NCI-H1436 treated with DMSO at 0.1 percent for 48 hours (cell line): ENCODE measurements at places on chromosomes 13 and 19.

DNA sequence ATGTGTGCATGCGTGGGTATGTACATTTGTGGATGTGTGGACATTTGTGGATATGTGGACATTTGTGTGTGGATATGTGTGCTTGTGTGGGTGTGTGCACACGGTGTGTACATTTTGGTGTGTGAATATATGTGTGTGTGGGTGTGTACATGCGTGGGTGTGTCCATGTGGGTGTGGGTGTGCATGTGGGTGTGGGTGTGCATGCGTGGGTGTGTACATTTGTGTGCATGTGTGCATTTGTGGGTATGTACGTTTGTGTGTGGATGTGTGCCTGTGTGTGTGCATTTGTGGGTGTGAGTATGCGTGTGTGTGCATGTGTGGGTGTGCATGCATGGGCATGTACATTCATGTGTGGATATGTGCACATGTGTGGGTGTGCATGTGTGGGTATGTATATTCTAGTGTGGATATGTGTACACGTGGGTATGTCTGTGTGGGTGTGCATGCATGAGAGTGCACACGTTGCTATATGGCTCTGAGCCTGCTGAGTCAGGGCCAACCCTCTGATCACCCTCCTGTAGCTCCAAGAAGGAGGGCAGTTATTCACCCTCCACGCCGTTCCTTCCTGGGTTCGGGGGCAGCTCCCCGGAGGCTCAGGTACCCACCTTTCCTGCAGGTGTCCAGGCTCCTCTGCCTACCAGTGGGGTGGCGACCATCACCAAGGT lies 20.3 kb downstream of the COMP start:
- no peak for DNase-seq

DNA sequence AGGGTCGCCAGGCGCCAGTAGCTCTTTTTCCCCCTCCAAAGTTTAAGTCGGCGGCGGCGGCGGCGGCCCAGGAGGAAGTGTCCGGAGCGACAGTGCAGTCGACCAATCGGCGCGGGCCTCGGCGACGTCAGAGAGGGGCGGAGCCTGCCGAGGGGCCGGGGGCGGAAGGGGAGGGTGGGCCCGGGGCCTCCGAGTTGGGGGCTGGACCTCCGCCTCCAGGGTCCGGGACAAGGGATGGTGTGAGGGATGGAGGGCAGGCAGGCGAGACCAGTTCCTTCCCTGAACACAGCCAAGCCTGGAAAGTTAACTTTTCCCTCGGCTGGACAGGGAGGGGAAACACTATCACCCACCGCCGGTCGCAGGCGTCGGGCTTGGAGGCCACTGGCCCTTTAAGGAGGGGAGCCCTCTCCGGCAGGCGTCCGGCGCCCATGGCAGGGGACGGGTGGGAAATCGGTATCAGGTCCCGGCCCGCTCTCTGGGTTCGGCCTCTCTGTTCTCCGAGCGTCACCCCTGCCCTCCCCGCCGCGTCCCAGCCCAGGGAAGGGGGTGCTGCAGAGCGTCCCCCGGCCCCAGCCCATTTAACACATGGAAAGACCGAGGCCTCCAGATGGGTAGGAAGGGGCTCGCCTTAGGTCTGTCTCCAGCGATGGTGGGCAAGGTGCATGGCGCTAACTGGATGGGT lies at the start of gene PRKD2:
PRKD2 (minus strand) TSS at position 81 of the 682 bp plus-strand sequence. CDS start 744 bp downstream, outside the sequence.
- DNase-seq: no peak

DNA sequence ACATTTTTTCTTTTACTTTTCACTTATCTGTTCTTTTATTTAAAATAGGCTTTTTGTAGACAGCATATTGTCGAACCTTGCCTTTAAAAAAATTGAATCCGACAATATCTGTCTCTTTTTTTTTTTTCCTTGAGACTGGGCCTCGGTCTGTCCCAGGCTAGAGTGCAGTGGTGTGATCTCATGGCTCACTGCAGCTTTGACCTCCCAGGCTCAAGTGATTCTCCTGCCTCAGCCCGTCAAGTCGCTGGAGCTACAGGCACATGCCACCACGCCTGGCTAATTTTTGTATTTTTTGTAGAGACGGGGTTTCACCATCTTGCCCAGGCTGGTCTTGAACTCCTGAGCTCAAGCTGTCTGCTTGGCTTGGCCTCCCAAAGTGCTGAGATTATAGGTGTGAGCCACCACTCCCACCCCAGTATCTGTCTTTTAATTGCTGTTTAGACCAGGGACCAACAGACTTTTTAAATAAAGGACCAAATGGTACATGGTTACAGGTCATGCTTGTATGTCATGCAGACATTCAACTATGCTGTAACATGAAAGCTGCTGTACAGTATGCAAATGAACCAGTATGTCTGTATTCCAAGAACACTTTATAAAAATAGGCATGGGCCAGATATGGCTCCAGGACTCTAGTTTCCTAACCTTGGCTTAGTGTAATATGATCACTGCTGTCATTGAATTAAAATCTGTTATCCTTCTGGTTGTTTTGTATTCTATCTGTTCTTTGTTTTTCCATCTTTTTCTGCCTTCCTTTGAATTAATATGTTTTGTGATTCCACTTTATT lies 80.3 kb downstream of the GJA3 start:
- no peak for DNase-seq

GRCh38 chr13:104006625-104007075 lies 940.4 kb upstream of the SLC10A2 start:
- no peak for DNase-seq
